ENCODE measurements at places on chromosomes 12 and 14.

DNA sequence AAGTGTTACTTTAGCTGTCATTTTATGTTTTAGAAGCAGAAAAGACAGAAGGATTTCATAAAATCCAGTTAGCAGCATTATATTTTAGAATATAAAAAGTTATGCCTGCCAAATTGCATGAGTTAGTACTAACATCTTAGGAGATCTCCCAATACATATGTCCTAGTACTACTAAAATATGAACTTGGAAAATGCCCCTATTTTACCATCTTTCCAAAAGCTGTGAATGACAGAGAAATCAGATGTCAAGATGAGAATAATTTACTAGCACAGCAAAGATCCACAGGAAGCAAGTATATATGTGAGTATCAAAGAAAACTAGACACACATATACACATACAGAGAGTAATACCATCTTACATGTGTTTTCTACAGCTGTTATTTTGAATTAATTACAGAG, 196.9 kb downstream of the CPNE8 start:
- no peak for DNase-seq

GRCh38 chr14:88289996-88290395, 33.1 kb downstream of the KCNK10 start:
- no peak for DNase-seq

GRCh38 chr12:106062693-106063092, 76.1 kb downstream of the NUAK1 start:
- DNase-seq: no peak

DNA sequence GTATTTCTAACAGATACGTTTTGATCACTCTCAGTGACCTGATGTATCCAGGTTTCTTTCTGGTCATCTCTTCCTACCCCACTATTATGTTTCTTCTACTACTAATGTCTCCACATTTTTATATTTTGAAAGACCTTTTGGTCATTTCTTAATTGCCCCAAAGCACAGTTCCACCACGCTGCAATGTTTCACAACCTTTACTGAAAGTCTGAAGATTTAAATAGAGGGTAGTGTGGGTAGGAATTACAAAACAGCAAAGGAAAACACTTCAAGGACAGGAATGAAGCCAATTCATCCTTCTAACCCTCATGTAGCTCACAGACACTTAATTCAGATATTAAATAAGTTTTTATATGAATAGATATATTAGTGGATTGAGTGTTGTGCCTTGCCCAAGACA, 36.1 kb upstream of the SLC16A7 start:
- no peak for DNase-seq

GRCh38 chr14:39381366-39381765, 50.9 kb downstream of the FBXO33 start:
- DNase-seq: no peak

DNA sequence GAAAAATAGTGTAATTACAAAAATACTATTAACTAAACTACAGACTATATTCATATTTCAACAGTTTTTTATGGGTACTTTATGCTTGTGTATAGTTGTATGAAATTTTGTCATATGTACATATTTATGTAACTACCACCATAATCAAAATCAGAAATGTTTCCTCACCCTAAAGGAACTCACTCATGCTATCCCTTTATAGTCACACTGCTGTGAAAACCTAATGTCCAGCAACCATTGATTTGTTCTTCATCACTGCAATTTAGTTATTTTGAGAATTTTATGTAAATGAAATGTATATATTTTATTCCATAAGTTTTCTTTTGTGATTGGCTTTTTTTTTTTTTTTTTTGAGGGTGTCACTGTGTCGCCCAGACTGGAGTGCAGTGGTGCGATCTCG, 278.9 kb upstream of the SLC16A7 start:
- DNase-seq: no peak

- DNase-seq: no peak
Observed at GRCh38 chr14:87992346-87992717, 650 bp downstream of the GALC start.

DNA sequence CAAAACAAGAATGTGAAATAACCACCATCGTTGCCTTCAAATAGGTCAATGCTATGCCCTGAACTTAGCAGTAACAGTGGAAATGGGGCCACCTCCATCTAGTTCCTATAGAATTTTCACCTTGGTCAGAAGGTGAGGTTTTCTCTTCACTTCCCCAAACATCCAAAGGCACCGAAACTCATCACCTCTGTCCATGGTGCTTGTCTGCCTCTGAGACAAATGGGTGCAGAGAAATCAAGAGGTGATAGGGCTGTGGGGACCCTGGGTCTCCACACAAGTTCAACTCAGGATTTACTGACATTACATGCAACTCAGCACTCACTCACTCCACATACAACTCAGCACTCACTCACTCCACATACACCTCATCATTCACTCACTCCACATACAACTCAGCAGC, 26.2 kb upstream of the TMEM132C start:
- no peak for DNase-seq

DNA sequence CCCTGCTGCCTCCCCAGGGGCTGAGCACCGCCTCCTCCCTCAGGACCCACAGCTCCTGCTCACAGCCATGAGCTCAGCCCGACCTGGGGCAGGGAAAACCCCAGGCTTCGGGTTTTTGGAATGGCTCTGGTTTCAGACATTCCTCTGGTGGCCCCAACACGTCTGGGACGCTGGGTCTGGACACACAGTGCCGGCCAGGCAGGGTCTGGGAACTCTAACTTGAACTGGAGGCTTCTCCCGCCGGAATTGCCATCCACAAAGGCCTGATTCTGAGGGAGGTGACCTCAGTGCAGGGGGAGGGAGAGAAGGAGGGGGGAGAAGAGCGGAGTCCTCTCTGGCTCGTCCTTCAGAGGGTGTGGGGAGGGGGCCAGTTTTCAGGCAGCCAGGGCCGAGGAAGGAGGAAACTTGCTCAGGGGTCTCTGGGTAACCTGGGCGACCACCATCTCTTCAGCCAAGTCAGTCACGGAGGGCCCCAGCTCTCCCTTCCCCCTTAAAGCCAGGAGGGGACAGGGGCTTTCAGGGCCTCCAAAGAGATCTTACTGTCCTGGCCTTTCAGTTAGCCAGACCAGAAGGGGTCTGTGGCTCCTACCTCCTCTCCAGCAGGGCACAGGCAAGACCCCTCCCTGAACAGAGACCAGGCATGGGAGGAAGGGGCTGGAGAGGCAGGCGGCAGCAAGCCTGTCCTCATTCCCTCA, 19.4 kb downstream of the NCKAP5L start:
- DNase-seq: no peak

Data from fibroblast of skin of left biceps (primary cell).